NCI-H1417 treated with DMSO at 0.1 percent for 48 hours (cell line): ENCODE measurements at places on chromosomes 6 and 20.

- no peak for DNase-seq
Observed at GRCh38 chr20:47546184-47547033, 44.7 kb downstream of the NCOA3 start.

DNA sequence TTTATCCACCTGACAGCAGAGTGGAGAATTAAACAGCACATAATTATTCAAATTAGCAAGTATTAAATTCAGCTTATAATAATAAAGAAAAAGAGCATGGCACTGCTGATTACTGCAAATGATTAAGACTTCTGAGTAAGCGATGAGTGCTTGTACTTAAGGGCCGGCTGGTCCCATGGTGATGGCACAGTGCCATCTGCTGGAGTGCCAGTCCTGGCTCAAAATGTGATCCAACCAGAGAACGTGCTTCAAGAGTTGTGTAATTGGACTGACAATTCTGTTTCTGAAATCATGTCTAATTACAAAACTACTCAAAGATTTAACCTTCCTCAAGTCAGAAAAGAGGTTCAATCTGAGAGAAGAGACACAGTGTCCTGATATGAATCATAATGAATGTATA is 181.6 kb upstream of the RGS17 start:
- DNase-seq = peak; percentile 54

- DNase-seq = no peak
Observed at GRCh38 chr6:41538556-41539182, 7.5 kb upstream of the FOXP4 start.

DNA sequence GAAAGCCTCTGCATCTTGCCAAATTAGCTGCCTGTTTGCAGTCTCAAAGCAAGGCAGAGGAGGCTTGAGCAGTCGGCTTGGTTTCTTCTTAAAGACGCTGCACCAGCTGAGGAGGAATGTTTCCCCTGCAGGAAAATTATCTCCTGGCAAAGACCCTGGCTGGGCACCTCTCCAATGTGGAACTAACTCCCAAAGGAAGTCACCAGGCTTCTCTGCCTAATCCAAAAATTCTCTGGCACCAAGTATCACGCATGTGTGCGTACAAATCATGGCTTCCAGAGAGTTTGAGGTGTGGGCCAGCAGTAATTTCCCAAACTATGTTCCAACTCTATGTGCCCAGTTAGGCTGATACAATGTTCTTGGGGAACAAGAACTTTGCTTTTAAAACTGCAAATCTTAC is 176.2 kb downstream of the KIF16B start:
- no peak for DNase-seq

DNA sequence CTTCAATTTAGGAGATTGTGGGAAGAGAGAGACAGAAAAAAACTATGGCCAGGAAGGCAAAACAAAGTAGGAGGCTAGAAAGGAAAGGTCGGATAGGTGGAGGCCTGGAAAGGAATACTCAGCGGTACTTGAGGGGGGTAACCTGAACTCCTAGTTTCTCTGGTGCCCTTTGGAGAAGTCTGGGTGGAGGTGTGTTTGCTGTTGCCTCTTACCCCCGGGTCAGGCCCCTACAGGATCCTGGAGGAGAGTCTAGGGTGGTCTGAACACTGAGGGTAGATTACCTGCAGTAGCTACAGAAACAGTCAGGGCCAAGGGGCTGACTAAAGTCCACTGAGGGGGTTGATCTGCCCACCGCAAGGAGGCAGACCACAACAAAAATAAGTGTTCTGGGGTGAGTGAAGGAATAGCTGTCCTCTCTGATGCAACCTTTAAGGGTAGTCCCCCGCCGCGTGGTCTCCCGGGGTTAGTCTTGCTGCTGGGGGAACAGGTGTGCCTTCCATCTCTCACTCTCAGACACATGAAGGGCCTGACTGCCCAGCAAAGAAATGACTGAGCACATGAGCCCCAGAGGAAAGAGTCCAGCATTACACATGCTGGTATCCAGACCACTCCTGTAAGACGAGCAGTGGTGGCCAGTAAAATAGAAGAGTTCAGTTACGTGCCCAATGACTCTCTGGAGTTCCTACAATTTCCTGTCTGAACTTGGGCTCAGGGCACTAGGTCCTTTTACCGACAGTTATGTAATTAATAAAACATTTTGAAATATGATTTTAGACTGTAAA is 59.5 kb downstream of the MTHFD1L start:
- no peak for DNase-seq

- no peak for DNase-seq
Observed at GRCh38 chr6:11963756-11964500, 48.2 kb upstream of the HIVEP1 start.

GRCh38 chr6:84228198-84228543 is 728 bp upstream of the CEP162 start:
- no peak for DNase-seq

DNA sequence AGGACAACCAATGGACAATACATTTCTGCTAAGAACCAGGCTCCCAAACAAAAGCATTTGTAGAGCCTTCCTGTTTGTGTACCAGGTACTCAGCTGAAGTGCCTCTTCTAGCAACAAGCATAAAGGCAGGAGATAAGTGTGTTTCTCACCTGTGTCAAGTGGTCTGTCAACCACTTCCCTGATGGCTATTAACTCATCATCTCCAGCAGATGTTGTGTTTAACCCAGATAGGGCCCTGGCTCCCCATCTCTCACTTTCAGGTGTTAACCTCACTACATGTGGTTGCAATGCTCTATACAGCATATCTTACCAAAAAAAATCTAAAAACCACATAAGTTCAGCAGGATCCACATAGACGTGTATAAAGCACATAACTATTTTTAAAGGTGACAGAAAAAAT is 9.6 kb upstream of the IL17A start:
- no peak for DNase-seq

- no peak for DNase-seq
Observed at GRCh38 chr6:156756630-156757610, 20.3 kb upstream of the ARID1B start.

DNA sequence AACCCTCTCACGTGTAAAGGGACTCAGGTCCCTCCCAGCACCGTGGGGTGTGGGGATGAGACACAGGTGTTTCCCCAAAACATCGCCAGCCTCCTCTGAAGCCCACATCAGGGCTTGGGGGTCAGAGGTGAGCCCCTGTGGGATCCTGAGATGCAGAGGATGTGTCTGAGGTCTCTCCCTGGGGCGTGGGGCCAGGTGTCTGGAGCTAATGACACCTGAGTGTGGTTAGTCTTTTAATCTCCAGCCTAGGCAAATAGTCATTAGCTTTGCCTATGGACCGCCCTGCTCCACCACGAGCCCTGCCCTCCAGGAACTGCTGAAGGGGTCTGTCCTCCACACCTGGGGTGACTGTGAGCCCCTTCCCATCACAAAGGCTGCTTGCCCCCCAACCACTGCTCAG is 1.7 kb downstream of the SRMS start:
- DNase-seq = no peak

DNA sequence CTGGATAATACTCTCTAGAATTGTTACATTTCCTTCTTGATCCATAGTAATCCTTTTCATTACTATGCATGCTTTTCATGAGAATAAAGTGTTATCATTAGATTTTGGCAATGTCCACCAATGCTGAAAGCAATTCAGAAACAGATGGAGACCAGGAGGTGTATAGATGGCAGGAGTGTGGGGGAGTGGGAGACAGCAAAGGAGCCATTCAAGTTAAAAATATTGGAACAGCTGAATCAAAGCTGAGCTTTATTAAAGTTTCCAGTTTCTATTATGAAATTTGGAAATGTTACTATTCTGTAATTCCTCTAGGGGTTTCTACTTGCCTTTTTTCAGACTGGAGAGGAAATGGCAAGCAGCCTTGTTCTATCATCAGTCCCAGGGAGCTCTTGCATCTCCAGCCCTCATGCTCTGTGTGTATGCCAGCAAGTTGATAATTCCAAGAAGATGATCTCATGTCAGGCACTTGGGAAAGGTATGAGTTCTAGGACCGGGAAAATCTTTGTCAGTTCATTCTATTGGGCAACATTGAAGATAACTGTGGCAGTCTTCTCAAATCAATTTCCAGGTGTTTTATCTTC is 228.0 kb downstream of the CD109 start:
- DNase-seq = no peak

- no peak for DNase-seq
Observed at GRCh38 chr20:3900187-3900604, 11.0 kb downstream of the PANK2 start.

DNA sequence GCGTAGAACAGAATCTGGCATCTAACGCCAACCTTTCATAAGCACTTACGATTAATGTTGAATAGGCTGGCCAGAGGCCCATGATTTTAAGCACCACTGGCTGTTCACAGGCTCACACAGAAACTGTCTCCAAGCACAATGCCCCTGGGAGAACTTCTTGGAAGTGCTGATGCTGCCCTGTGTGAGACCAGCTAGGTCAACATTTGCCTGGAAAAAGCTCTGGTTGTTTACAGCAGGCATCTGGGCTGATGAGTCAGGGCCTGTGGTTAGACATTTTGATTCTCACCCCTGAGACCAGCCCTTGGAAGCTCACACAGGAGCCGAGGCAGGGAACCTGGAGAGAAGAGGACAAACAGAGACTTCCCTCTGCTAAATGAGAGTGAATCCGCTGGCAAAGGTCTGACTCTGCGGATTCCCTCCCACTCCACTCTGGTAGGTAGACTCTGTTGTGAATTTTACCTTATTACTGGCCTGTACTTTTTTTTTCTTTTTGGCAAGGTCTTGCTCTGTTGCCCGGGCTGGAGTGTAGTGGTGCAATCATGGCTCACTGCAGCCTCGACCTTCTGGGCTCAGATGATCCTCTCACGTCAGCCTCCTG is 6.8 kb upstream of the SULF2 start:
- DNase-seq = no peak

GRCh38 chr6:80967609-80968008 is 784.9 kb downstream of the TENT5A start:
- DNase-seq = no peak

DNA sequence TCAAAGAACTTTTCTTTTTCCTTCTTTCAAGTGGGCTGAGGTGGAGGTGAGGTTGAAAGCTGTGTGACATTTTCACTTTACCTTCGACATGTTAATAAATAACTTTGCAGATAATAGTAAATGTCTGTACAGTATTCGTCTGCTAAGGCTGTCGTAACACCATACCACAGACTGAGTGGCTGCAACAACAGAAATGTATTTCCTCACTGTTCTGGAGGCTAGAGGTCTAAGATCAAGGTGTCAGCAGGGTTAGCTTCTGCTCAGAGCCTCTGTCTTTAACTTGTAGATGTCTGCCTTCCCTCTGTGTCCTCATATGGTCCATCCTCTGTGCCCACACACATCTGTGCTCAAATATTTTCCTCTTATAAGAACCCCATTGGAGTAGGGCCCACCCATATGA is 14.9 kb downstream of the PHACTR2 start:
- no peak for DNase-seq

DNA sequence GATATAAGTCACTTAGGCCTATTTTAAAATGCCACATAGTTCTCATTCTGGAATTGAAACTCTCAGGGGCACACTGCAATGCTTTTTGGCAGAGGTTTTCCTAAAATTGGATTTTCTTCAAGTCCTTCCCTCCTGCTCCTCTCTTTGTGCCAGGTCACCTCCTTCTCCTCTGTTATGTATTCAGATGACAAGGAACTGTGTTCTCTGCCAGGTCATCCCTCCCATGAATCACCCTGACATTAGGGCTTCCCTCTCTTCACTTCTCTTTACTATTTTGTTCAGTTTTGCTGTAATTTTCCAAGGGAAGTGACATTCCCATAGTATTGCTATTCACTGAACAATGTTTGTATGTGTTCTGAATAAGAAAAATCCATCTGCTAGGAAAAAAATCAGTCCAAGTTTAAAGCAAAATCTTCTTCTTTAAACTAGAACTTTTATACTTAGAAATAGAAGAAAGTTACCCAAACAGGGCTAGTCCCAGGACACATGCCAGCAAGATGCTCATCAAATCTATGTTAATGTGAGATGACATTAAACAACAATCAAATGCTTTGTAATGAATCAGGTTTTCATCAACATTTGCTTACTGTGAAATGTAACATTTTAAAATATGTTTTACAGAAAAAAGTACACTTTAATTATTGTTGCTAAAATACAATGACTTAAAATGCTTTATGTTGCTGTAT is 461.1 kb downstream of the MMUT start:
- DNase-seq = no peak

DNA sequence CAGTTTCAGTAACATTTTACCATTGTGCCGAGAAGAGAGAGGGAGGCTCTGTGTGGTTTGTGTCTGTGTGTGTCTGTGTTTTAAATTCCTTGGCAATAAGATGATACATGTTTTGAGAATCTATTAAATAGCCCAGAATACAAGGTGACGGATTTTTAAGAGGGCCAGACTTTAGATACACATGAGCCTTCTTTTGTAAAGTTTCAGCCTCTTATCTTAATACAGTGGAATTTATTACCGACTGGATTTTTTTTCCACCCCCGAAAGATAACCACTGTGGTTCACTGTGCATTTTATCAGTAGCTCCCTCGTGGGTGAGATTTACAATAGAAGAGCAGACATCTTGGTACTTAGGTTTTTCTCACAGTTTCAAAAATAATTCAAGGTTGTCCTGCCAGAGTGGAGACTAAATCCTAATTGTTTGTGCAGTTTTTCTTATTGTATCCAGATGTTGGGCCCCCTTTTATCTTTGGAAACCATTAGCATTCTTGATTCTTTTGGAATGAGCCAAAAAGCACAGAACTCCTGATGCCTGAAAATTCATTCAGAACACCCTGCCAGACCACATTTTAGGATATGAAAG is 49.9 kb downstream of the STK4 start:
- DNase-seq = no peak

DNA sequence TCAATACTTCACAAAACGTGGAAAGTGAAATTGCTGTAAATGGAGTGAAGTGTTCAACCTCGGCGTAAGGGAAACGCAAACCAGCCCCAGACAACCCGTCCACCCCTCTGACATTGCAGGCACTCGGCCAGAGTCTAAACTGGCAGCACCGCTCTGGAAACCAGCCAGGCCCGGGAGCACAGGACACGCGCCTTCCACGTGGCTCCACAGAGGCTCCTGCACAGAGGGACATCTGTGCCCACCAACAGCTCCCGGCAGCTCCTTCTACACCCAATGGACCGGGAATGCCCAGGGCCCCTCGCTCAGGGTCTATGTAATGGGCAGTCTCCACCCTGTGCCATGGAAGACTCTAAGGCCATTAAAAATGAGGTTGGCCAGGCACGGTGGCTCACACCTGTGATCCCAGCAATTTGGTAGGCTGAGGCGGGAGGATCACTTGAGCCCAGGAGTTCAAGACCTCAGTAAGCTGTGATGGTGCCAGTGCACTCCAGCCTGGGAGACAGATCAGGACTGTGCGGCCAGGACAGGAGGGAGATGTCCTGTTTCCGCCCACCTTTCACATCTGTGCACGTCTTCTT is 3.4 kb upstream of the HELZ2 start:
- DNase-seq = no peak

- no peak for DNase-seq
Observed at GRCh38 chr6:35392111-35392702, 49.8 kb downstream of the PPARD start.

- no peak for DNase-seq
Observed at GRCh38 chr20:4633780-4634179, 87.9 kb upstream of the PRND start.

- DNase-seq = no peak
Observed at GRCh38 chr20:1472556-1473245, 6.1 kb upstream of the NSFL1C start.

GRCh38 chr20:6764619-6765018 is 2.9 kb upstream of the BMP2 start:
- no peak for DNase-seq

- DNase-seq = no peak
Observed at GRCh38 chr20:11935212-11936154, 17.8 kb downstream of the BTBD3 start.
